ENCODE measurements at places on chromosomes 5 and 9.

DNA sequence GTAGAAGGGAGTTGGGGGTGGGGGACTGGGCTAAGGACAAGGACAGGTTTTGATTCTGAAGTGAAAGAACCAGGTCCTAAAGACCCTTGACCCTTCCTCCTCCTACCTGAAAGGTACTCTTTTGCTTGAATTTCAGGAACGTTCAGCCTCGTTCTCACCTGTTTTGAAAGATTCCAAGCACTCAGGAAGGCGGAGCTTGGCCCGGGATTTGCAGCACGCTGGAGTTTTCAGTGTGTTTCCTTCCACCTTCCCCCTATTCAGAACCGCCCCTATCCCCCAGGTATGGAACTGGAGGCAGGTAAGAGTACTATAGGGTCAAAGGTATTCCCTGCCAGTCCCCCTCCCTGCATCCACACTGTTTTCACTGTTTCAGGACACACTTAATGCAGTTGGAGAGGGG is 7.1 kb downstream of the EGR1 start:
- DNase-seq = no peak

- DNase-seq = no peak
Observed at GRCh38 chr9:10055886-10056395, 556.9 kb downstream of the PTPRD start.

DNA sequence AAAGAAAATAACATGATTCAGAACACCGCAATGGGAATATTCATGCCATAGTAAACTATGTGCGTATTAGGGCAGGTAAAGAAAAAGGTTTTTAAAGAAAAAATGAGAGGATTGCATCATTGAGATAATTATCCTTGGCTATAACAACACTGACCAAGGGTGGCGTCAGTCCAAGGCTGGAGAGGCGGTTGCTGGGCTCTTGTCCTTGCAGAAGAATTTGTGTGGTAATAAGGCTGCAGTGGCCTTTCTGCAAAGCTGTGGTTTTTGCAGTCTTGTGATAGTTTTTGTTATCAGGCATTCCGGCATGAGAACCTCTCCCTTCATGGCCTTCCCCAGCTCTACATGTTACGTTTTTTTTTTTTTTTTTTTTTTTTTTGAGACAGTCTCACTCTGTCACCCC is 14.0 kb downstream of the BOD1 start:
- DNase-seq = no peak

GRCh38 chr5:137209232-137209809 is 289.8 kb downstream of the SPOCK1 start:
- no peak for DNase-seq

DNA sequence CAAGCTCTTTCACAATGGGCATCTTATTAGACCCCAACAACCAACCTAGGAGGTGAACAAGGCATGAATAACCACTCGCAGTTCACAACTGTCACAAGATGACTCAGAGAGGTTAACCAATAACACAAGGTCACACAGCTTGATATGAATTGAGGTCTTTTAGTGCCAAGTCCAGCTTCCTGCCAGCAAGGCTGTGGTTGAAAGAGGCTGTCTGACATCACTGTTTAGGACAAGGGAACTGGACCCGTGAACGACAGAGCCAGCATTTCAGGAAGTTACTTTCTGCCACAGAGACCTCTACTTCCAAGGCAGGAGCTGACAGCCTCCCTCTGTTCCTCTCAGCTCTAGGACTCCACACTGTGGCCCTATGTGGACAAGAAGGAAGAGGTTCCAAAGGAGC is 53.4 kb upstream of the ALDH1B1 start:
- DNase-seq = no peak

GRCh38 chr9:18122171-18122570 is 351.8 kb upstream of the ADAMTSL1 start:
- no peak for DNase-seq

GRCh38 chr9:94872083-94872833 is 145.8 kb downstream of the AOPEP start:
- DNase-seq = no peak

GRCh38 chr9:95936579-95937075 is 61.1 kb downstream of the ERCC6L2 start:
- no peak for DNase-seq

GRCh38 chr5:35990520-35990919 is 670 bp downstream of the UGT3A1 start:
- no peak for DNase-seq

DNA sequence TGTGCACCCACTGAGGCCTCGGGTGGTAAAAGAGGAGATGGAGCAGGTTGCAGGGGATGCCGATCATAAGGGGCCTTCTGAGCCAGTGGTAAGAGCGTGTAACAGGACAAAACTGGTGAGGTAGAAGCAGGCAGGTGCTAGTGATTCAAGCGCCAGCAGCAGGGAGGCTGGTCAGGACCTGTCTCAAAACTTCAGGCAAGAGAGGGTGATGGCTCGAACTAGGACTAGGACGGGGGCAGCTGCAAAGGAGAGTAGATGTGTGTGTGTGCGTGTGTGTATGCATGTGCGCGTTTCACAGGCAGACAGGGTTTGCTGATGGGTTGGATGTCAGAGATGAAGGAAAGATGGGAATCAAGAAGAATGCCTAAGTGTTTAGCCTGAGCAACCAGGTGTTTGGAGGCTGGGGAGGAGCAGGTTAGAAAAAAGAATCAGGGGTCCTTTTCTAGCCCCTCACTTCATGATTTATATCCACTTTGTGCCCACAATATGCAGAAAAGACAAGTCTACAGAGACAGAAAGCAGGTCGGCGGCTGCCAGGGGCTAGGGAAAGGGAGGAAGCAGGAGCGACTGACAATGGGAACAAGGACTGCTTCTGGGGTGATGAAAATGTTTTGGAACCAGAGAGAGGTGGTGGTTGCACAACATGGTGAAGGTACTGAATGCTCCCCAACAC is 15.2 kb downstream of the HRH2 start:
- DNase-seq = no peak

DNA sequence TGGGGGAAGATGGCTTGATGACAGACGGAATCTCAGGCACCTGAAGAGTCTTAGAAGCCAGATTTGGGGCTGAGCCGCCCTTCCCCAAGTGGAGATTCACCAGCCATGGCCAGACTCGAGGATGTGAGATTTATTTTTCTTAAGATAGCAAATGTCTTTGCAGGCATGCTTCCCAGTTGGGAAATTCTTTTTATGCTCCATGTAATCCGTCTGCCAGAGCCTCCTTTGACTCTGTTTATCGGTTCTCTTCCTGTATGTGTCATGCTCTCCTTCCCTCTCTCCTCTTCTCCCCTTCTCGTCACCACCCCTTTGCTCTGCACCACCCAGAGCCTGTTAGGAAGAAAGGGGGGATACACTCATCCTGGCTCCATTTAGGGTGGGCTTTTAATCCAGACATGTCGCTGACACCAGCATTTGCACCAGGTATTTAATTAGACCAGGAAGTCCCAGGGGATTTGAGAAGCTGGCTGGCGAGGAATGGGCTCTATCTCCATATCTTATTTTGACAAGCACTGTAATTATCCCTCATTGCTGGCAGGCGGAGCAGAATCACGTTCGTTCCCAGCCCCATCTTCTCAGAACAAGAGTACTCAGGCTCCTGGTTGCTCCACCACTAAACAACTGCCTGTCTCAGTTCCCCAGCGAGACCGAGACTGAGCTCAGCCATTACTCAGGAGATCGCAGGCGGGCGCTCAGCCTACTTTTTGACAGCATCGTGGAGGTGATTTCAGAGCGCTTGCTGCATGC is 50.9 kb downstream of the KCNIP1 start:
- DNase-seq = peak; percentile 64

DNA sequence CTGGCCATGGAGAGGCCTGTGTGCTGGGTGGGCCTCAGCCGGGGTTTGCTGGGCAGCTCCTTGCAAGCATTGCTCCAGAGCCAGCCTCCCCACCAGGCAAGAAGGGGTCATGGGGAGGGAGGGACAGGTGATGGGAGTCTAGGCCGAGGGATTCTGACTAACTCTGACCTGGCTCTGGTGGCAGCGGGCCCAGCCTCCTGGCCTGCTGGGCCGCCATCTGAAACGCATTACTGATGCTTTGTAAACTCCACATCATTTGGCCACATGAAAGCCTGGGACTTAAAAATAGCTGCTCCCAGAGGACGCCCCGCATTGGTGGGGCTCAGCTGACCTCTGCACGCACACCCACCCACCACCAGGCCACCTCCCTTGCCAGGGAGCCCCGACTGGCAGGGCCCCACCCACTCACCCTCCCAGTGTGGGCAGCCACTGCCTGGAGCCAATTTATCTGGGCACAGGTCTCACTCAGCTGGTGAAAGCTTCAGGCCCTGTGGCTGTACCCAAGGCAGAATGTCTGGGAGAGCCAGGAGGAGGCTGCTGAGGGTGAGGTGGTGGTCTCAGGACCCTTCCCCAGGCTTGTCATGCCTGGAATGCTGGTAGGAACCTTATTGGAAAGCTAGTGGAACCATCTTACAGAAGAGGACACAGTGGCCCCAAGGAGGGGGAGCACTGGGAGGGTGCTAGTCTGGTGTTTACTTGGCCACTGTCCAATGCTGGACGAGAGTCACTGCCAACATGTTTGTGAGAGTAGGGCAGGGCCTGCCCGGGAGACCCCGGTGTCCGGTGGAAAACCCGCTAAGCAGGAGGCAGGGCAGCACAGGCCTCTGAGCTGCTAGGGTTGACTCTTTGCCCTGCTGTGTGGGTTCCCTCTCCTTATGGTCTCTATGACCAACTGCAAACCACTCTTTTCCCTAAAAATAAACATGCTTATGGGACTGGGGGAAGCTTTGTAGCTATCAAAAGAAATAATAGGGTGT is 10.8 kb downstream of the TCF7 start:
- no peak for DNase-seq

GRCh38 chr5:78804995-78805394 is 156.4 kb upstream of the LHFPL2 start:
- no peak for DNase-seq

DNA sequence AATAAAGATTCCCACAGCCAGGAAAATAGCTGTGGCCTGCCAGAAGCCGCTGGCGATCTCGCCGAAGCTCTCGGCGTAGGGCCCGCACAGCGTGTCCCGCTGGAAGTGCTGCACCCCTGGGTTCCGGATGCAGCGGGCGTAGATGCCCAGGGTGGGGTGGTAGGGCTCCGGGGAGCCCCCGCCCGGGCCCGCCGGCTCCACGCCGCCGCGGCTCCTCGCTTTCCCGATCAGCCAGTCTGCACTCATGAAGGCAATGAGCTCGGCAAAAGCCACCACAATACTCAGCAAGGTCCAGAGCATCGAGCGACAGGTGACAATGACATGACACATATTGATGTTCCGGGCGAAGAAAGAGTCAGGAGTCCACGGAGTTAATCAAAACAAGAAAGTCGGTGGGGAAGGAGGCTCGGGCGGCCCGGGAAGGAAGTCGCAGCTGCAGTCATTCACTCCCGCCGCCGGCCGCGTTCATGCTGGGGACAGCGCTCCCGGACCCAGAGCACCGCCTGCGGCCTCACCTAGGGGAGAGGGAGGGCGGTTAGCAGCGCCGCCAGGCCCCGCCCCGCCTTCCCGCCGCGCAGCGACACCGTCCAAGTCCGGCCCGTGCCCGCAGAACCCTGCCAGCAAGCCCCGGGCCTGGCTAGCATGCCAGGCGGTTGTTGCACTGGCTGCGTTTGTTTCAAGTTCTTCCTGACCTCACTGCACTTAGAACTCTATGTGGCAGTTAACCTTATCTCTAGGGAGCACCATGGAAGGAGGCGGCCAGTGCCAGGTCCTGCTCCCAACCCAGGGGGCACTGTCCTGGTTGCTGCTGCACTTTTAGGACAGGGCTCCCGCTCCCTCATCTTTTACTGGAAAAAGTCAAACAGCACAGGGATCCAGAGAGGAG is 138.4 kb downstream of the LHFPL2 start:
- peak; percentile 73 for DNase-seq

GRCh38 chr5:172433071-172433470 is 21.3 kb downstream of the SH3PXD2B start:
- DNase-seq = no peak

GRCh38 chr9:109862452-109862851 is 82.5 kb downstream of the PALM2AKAP2 start:
- DNase-seq = no peak

GRCh38 chr5:6814816-6815215 is 101.6 kb downstream of the TENT4A start:
- no peak for DNase-seq

DNA sequence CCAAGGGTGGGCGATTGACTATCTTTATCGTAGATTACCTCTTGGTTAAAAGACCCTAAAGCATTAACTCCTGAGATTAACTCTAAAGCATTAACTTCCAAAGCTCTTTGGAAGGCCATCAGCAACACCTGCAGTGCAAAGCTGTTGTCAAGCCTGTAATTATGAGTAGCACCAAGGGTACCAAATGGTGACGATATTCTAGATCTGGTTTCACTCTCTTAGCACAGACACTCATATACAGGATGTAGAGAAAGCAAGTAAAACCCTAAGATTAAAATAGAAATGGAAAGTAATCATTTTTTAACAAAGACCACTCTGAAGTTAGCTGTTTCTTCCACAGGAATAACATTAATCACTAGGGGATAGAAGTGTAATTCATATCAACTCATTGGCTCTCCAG is 29.9 kb upstream of the TNFSF8 start:
- DNase-seq = no peak

GRCh38 chr9:122058709-122059108 is 34.4 kb downstream of the TTLL11 start:
- no peak for DNase-seq

GRCh38 chr5:106894964-106895363 is 775.8 kb downstream of the EFNA5 start:
- DNase-seq = no peak

DNA sequence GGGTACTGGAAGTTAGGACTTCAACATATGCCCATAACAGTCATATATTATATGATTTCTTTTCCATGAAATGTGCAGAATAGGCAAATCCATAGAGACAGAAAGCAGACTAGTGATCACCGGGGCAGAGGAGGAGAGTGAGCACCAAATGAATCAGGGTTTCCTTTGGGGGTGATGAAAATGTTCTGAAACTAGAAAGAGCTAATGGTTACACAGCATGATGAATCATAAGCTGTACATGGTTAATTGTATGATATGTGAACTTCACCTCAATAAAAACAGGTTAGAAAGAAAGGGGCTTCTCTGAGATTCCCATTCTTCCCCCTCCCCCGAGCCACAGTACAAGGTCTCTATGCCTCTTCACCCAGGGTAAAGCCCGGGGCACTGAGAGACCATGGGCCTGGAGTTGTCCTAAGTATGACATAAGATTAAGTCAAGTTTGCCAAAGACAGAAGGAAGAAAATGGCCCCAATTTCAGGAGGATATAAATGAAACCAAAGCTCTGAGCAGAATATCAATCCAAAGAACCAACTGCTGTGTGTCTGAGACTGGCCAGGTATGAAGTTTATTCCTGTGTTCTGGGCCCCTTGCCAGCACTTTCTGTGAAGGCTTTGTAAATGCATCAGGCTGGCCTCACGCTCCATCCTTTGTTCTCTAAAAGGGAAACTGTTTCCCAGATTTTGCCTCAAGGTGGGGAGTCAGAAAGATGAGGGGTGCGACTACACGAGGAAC is 243.8 kb downstream of the CDK5RAP2 start:
- DNase-seq = no peak

- no peak for DNase-seq
Observed at GRCh38 chr9:4318741-4319140, 18.9 kb upstream of the GLIS3 start.

DNA sequence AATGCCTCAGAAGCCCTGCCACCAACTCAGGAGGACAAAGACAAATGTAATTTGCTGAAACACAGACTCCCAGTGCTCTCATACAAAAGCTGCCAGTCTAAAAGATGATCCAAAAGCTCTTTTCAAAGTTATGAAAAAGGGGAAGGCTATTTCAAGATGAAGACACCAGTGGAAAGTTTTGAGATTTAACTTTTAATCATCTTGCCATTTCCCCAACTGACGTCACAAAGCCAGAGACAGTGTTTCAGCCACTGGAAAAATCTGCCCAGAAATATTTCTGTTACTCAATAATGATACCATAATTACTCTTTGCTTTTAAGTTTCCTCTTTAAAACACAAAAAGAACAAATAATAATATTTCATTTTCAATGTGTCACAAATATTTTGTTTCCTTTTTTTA is 20.9 kb downstream of the ENG start:
- no peak for DNase-seq
